ENCODE measurements at places on chromosomes 11 and 22. TPM values are rescaled to one million over a fixed set of nuclear protein-coding genes. Genes with fewer than 3 reads are reported as not detected.

The CLCF1 gene
- 10.9 TPM for polyA plus RNA-seq

GRCh38 chr22:28674121-28674563 is 5.5 kb downstream of the TTC28 start:
- DNase-seq = no peak

DNA sequence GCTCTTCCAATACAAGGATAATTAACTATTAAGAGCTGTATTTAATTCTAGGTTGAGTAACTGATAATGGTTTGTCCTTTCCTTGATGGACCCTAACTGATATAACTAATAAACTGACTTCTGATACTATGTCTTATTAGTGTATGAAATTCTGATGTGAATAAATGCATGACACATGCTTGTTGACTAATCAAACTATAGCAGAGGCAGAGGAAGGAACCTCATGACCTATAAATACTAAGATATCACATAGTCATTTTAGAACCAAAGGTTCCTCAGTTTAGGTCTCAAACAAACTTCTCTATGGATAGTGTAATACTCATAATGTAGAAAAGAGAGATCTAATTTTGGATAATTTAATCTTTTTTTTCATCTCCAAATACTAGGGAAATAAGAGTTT is 4.8 kb upstream of the HBD start:
- no peak for DNase-seq

DNA sequence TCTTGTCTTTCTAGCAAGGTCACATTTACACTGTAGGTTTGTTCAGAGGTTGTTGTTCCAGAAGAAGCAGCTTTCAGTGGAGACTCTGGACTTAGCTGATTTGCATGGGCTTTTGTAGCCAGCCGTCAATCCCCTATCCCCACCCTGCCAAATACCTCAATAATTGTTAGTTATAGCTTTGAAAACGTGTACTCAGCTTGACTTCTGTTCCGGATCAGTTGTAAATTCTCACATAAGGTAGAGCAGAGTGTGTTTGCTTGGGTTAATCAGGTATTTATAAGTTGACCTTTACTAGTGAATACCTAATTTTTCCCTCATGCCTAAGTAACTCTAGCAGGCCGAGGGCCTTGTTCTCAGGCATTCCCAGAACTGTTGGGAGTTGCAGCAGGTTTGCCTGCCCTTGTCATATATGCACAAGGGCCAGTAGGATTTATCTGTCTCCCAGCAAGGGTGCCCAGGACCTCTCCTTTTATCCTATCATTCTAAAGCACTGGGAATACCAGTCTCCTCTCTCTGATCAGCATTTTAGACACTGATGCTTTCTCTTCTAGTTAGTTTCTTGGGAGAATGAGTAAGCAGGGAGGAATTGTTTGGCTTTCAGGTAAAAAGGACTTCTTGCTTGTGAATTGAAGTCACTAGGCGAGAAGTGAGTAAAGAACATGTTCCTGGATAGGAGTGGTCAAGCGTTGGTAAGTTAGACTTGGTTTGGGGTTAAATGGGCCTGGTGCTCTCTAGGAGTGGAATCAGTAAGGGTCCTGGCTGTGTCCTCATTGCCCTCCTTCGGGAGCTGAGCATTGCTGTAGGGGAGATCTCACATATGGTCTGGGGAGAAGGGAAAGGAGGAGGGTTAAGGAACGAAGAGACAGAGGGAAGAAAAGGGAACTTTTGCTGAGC is 22.1 kb downstream of the STIM1 start:
- no peak for DNase-seq

- no peak for DNase-seq
Observed at GRCh38 chr11:17768547-17768946, 34.0 kb downstream of the KCNC1 start.

The SERPING1 gene
- 200 TPM for polyA plus RNA-seq
